NCI-H1930 (cell line): ENCODE measurements at places on chromosomes 5 and 9.
A peak's percentile ranks its signal among the peaks of the same experiment; 100 is the strongest.

- DNase-seq, result no peak
Observed at GRCh38 chr9:101832486-101832885, 94.0 kb upstream of the GRIN3A start.

DNA sequence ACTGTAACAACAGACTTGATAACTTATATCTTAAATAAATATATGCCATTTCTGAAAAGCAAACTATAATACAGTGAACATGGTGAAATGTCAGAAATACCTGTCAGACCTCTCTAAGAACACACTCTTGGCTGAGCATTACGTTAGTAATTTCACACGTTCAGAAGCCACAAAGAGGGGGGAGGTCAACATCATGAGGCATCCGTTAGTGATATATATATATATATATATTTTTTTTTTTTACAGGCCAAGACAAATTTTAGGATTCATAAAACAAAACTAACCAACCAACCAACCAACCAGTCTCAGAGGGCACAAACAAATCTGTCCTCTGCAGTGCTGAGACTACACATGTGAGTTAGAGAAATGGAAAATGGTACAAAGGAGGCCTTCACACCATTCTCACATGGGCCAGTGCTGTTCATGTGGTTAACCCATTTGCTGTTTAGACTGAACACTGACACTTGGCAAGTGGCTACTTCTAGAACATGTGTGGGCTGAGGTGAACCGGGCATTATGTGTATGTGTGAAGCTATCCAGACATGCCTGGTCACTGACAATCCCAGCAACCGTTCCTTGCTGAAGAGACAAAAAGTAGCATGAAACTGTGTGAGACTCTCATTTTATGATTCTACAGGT, 54.5 kb downstream of the ELL2 start:
- no peak for DNase-seq

GRCh38 chr5:30752015-30752414, 441.5 kb upstream of the CDH6 start:
- DNase-seq, result no peak

GRCh38 chr5:14256026-14256690, 113.0 kb downstream of the TRIO start:
- no peak for DNase-seq

GRCh38 chr9:71716138-71716909, 52.0 kb downstream of the CEMIP2 start:
- DNase-seq, result no peak

- no peak for DNase-seq
Observed at GRCh38 chr9:135490166-135490870, 10.2 kb upstream of the MRPS2 start.

DNA sequence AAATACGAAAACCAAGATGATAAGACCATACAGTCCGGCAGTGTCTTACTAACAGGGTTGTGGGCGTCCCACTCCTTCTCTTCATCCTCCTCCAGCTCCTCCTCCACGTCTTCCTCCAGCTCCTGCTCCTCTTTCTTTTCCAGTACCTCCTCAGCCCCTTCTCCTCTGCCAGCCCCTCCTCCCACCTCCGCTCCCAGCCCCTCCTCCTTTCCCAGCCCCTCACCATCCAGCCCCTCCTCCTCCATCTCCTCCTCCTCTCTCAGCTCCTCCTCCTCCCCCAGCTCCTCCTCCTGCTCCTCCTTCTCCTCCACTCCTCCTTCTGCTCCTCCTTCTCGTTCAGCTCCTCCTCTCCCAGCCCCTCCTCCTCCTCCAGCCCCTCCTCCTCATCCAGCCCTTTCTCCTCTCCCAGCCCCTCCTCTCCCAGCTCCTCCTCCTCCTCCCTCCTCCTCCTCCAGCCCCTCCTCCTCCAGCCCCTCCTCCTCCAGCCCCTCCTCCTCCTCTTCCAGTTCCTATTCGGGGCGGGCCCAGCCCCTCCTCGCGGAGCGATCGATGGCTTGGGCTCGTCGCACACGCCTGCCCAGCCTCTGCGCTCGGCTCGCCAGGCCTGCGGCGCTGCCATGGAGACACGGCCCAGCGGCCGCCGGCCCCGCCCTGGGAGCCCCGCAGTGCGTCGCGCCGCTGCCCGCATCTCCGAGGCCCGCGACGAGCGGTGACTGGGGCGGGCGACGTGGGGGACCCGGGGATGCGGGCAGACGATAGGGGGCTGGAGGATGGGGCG, at the start of gene BRD3OS:
Gene BRD3OS, plus strand, starts transcription at position 654 of the 778 bp plus-strand sequence. CDS start 1,267 bp downstream, outside the sequence.
- peak; percentile 95 for DNase-seq

DNA sequence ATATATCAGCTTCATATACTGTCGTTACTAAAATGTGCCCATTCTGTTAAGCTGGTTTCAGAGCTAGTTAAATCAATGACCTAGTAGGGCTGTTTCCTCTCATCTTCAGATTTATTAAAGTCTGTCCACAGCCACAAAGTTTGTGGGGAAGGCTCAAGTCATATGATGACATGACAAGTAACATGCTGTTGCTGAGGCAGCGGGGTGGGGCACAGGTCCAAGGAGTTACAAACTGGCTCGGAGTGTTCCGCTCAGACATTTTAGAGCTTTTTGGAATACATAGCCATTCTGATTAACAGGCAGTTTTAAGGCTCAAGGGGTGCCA, 2.7 kb upstream of the ANP32B start:
- DNase-seq, result no peak

GRCh38 chr9:89917861-89918260, 313.0 kb downstream of the GADD45G start:
- DNase-seq, result no peak

DNA sequence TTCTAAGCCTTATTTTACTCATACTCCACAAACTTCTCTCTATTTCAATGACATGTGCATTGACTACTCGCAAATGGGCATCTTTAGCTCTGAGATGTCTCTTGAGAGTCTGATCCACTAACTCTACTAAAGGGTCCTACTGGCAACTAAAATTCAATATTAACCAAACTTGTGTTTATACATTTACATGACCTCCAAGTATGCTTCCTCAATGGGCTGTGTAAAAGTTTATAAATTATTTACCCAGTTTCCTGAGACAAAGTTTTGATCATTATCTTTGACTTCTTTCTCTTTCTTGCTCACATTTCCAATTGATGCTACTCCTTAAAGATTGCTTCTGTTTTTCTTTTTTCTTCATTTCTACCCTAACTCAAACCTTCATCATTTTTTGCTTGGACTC, 510.1 kb upstream of the DAB2 start:
- DNase-seq, result no peak

DNA sequence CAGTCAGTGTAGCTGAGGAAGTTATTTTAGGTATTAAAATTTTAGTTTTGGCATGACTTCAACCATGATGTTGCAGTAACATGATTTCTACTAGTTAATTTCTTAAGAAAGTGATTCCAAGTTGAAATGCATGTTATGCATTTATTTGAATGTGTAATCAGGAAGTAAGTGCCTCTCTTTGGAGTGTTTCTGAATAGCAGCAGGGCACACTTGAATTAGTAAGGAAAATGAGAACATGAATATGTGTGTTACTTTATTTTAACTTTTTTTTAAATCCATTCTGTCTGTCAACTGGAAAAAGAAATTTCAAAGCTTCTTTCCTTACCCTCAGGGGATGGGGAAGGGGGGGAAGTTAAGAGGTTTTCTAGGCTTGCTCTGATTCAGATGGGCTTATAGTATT, 40.4 kb downstream of the CTNNA1 start:
- DNase-seq, result no peak

DNA sequence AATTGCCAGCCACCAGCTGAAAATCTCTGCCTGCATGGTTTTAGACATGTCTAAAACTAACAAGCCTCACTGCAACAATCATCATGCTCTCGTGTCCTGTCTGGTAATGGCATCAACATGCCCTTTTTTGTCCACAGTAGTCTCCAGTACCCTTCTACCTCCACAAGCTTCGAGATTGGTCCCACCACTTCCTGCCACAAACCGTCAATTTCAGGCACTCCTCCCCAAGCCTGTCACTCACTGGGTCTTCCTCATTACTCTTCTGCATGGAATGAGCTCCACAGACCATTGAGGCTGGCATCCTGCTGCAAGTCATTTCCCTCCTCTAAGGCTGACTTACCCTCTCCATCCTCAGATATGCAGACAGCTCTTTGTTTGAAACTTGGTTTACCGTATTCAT, 9.0 kb downstream of the LPAR1 start:
- no peak for DNase-seq
